Urinary bladder (tissue), 4 donors: ENCODE measurements at places on chromosomes 16 and 17.

DNA sequence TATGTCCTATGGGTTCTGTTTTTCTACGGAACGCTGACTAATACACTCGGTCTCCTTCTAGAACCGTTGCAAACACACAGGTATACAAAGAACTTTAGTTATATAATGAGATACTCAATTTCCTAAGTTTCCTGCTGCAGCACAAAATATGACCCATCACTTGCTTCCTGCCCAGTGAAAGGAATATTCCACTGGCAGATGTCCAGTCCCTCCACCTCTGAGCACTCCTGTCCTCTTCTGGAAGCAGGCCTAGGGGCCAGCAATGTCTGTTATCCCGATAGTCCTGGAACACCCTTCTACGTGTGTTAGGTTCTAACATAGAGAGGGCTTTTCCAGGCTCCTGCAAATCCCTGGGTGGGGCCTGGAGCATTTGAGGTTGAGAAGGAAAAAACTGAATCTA, 32.7 kb downstream of the ADAMTS18 start:
- no peak for DNase-seq

GRCh38 chr17:36730857-36731490, 129.6 kb downstream of the MRM1 start:
- no peak for DNase-seq

GRCh38 chr16:19127674-19128131, 13.9 kb downstream of the ITPRIPL2 start:
- DNase-seq: no peak

GRCh38 chr17:2054262-2054511, 716 bp upstream of the HIC1 start:
- DNase-seq: no peak
